ENCODE measurements at places on chromosomes 6 and 20.
A peak's percentile ranks its signal among the peaks of the same experiment; 100 is the strongest.

GRCh38 chr6:52074155-52074554 lies 13.3 kb downstream of the PKHD1 start:
- peaks cover 3% of the 10 kb centered on the region for H3K27me3 ChIP-seq
- no peak overlapping the region for H3K27ac ChIP-seq

DNA sequence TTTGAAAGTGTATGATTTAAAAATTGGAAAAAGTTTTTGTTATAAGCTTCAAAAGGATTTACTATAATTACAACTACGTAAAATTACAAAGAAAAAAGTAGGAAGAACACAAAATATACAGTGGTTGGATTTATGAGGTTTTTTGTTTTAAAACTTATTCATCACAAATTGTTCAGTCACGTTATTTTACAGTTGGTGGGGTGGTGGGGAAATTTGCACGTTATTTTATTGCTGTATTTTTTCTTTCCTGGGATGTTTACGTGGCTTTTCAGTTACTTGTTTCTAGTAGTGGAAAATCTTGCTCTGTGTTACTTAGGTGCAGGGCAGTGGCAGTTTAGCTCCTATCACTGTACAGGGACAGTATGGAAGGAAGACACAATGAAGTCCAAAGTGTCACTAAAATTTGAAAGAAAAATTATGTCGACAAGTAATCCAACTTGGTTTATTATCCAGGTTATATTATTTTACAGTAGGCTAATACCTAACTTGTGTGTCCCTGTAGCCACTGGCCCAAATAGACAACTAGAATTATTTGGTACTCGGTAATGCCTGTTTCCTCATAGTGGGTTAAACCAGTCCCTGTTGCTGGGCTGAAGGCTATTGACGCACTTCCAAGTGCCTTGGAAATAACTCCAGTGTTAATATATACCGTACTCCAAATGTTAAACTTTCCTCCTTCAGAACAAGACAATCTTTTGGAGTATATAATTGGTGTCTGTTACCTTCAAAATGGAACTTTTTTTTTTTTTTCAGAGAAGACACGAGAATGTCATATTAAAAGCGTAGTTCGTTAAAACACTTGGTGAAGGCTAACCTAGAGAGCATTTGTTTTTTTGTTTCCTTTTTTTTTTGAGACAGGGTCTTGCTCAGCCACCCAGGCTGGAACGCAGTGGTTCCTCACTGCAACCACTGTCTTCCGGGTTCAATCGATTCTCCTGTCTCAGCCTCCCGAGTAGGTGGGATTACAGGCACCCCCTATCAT lies 4.6 kb downstream of the JARID2 start:
- peaks cover 13% of the 10 kb centered on the region for H3K36me3 ChIP-seq
- no peak for DNase-seq
- peak overlapping the region; percentile 62 for H3K4me3 ChIP-seq
- H3K27ac ChIP-seq, result no peak overlapping the region

DNA sequence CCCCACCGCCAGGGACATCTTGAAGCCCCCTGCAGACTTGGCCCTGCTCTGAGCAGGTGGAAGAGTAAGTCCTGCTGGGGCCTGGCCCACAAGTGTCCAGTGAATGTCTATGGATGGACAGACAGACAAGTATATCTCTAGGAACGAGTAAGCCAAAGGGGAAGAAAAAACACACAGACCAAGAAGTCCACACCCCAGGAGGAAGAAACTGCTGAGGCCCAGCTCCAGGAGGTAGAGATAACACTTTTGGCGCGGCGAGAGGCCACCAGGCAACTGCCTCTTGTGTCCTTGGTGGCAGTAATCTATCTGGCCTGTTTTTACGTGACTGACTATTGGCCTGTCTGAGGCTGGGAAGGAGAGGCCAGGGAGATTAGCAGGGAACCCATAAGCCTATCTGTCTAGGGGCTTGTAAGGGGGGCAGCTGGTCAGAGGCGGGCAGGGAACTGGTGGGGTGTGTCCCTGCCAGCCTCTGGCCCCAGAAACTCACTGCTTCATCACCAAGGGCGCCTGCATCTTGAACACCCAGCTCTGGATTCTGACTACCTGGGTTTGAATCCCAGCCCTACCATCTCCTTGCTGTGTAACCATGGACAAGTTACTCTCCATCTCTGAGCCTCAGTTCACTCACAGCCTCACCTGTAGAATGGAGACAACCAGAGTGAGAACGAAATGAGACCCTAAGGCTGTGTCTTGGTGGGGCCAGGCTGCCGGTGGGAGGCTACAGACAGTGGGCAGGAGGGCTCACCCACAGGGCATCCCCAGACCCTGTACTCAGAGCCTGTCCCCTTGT lies 31.3 kb downstream of the C20orf203 start:
- peaks cover 4% of the 10 kb centered on the region for H3K27me3 ChIP-seq
- no peaks in the 10 kb centered on the region for H3K4me1 ChIP-seq
- H3K4me3 ChIP-seq, result no peak overlapping the region
- DNase-seq, result no peak
- H3K36me3 ChIP-seq, result no peaks in the 10 kb centered on the region

GRCh38 chr20:1336699-1337367 lies 7.9 kb upstream of the SDCBP2 start:
- no peak overlapping the region for H3K4me3 ChIP-seq
- H3K27ac ChIP-seq, result peak overlapping the region; percentile 82
- H3K27me3 ChIP-seq, result peaks cover 5% of the 10 kb centered on the region
- no peak for DNase-seq
- H3K36me3 ChIP-seq, result no peaks in the 10 kb centered on the region

DNA sequence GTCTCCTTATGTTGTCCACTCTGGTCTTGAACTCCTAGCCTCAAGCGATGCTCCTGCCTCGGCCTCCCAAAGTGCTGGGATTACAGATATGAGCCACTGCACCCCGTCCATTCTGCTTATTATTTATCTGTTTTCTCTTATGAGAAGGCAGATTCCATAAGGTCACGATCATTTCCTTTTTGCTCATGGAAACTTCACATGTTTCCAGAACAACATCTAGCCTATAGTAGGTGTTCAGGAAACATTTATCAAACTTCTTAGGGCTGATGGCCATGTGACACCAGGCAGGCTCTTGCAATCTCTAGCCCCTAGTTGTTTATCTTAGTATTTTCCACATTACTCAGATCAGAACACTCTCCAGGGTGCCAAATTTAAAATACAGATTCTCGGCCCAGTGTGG lies 61.2 kb downstream of the ZFP64 start:
- H3K27me3 ChIP-seq, result peaks cover 2% of the 10 kb centered on the region
- no peaks in the 10 kb centered on the region for H3K36me3 ChIP-seq
- H3K4me1 ChIP-seq, result peaks cover 8% of the 10 kb centered on the region
- DNase-seq, result no peak
- no peak overlapping the region for H3K4me3 ChIP-seq
